ENCODE measurements at places on chromosomes 5 and 9. TPM values are rescaled to one million over a fixed set of nuclear protein-coding genes. Genes with fewer than 3 reads are reported as not detected.

Gene ZNF618
- total RNA-seq, result 8.2 TPM

Gene FOXD1
- total RNA-seq, result 3.2 TPM

Gene REEP2
- total RNA-seq, result 12.4 TPM

Gene PCDHGA11
- 5.4 TPM for total RNA-seq

DNA sequence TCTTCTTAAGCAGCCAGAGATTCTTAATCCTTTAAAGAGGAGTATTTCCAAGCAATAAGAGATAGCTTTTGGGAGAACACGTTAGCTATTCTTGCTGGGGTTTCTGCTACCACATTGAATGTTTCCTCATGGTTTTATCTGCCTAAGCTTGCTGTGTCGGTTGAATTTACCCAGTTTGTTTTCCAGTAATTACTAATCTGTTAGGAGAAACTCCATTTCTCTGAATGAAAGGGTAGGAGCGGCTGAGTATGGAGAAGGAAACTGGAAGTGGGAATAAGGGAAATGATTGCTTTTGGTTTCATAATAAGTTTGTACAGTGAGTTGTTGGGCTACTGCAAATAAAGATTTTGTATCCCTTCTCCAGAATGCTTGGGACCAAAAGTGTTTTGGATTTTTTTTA, 1.2 kb downstream of the JAK2 start:
- peak; percentile 13 for DNase-seq

- no peak for DNase-seq
Observed at GRCh38 chr9:110041452-110041851, 166.5 kb downstream of the C9orf152 start.

DNA sequence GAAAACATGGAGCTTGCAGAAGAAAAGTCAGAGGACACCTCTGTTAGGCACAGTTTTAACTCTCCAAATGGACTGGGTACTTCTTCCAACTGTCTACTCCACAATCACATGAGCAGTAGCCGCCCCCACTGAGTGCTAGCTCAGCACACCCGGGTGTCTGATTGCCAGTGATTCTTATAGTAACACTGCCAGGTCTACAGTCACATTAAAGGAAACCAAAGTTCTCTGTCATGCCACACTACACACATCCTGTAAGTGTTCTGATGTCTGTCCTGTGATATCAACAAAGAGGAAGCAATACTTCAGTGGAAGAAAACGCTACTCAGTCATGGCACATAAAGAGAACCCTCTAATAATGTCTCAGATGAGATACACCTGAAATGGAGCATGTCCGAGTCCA, at the start of gene HAVCR2:
HAVCR2 (minus strand) TSS at position 69 of the 400 bp plus-strand sequence; CDS start at position 8, 61 bp downstream.
- no peak for DNase-seq

- peak; percentile 28 for DNase-seq
Observed at GRCh38 chr9:134706522-134706921, 64.9 kb downstream of the COL5A1 start.

DNA sequence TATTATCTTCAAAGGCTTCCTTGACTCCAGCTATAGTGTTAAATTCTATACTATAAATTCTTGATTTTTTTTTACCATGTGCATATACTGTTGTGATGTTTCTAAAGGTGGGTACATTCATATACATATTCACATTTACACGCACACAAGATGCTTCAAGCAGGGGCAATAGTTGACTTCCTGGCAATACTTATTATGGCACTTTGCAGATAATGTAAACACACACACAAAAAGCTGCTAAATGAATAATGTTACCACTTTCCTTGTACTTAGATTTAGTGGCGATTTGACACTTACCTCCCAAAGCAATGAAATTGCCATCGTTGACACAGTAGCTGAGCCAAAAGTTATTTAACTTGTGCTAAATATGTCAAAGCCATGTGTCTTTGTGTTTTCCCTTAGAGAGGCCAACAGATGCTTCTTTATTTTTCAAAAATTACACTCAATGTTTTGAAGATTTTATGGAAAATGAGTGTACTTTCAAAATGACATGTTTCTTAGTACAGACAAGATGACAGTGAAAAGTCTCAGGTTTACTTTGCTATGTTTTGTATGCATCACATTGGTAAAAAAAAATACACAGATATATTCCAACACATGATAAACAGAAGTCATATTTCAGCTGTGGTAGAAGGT, 12.2 kb upstream of the ERAP2 start:
- no peak for DNase-seq

DNA sequence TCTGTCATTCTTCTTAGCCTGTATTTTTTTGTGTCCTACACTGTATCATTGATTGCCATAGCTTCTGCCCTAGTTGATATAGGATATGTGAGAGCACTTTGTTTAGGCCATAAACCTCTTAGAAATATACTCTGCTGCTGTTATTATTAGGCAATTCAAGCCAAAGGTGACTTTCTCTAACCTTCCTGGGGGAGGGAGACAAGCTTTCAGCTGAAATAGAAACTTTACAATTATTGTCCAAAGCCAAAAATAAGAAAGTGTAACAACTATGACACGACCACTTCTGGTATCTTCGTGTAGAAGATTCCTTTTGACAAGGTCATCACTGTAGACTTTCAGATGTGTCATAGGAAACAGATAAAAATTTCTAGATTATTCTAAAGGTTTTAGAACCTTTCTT, 12.2 kb upstream of the CSNK1A1 start:
- DNase-seq, result peak; percentile 64

DNA sequence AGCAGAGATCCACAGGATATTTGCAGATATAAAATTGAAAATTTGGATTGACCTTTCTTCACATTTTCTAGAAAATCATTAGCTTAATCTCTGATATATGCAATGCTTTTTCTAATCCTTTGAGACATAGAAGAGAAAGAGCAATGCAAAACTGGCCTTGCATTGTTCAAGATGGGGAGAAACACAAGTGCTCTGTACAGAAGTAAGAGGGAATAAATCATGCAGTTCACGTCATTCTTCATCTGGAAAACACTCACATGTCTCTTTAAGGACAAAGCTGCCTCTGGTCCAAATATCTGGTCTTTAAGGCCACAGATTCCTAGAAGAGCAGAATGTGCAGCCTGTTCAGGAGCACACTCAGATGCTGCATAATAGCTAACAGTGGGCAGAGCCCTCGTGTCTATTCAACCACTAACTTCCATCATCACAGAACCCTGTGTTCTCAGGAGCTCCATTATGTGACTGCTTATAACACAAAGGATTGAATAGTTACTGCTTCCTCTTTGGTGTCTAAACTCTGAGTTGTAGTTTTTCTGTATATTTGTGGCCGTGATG, 277.5 kb downstream of the PLK2 start:
- DNase-seq, result no peak

Measured in IMR-90 (cell line).